Gastroesophageal sphincter (tissue), 4 donors: ENCODE measurements at places on chromosomes 4 and X.

GRCh38 chr4:124017185-124017785, 620.7 kb downstream of the SPRY1 start:
- no peak for ATAC-seq

GRCh38 chr4:100679926-100680325, 162.1 kb upstream of the EMCN start:
- ATAC-seq, result no peak

GRCh38 chrX:35809781-35810180, 11.6 kb downstream of the MAGEB16 start:
- no peak for ATAC-seq

DNA sequence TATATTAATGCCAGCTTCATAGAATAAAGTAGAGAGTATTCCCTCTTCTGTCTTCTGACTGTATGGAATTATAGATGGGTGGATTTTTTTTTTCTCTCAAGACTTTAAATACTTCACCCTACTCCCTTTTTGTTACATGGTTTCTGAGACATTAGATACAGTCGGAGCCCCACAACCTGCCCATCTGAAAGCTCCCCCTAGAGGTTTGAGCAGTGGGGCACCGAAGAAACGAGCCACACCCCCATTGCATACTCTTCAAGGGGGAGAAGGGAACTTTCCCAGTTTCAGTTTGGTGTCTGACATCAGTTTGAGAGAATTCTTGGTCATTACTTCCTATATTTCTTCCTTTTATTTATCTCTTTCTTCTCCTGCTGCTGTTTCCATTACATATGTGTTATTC, 437.6 kb upstream of the AGA start:
- no peak for ATAC-seq

- ATAC-seq, result no peak
These were observed 36.3 kb downstream of the C4orf51 start for GRCh38 chr4:145716200-145716599.

GRCh38 chrX:3777416-3777815, 64.0 kb upstream of the PRKX start:
- no peak for ATAC-seq

DNA sequence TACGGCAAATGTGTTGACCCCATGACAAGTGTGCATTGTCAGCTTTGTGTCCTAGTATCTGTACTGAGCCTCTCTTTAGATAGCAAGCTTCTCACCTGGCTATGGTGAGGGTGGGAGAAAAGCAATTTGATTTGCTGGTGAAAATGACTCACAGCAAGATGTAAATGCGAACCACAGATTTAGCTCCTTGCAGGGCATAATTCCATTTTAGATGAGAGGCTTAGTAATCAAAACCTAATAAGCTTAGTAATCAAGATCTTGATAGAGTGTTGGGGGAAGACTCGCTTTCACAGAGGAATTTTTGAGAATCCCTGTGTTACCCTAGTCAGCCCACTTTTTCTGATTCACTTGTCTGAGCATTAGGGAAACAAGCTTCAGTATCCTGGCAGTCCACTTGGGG, 7.7 kb upstream of the OCIAD2 start:
- ATAC-seq, result no peak

GRCh38 chr4:28073860-28074555, 1213.4 kb downstream of the STIM2 start:
- ATAC-seq, result no peak

GRCh38 chrX:5898463-5898862, 330.2 kb downstream of the NLGN4X start:
- no peak for ATAC-seq

DNA sequence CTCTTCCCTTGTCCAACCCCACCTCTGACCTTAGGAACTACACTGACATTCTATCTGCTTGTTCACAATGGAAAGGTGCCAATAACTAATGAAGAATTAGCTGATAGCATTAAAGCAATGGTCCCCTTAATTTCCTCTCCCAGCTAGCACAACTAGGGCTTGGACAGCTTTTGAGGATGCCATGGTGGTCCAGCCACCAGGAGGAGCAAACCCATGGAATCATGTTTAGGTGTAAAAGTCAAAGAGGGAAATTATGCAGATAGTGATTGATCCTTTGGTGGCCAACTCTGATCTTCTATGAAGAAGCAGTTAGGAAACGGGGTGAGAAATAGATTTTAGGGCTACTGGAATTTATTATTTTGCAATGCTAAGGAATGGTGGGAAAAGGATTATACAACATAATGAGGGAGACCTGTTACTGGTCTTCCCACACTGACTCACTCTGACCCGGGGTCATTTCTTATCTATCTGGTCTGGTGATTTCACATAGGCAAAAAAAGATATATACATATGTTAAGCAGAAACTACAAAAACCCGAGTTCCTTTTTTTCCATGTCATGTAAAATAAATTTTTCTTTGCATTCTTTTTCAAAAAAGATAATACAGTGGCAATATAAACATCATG, 45.8 kb upstream of the FBXW7 start:
- ATAC-seq, result no peak

DNA sequence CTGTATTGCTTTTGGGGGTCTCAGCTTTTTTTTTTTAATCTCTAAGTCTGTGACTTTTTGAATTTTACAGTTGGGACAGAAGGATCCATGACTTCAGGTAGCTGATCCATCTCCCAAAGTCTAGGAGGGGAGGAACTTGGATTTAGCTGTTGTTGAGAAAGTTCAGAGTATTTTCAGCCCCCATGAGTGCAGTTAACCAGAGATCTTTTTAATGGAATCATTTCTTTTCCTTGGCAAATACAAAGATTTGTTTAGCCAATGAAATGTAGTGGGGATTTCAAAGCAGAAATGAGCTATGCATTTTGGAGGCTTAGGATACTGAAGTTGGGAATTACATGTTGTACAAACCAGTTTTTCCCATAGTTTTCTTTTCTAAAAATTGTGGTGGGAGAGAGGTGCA, 18.1 kb downstream of the FNIP2 start:
- no peak for ATAC-seq

GRCh38 chrX:46178763-46179162, 366.5 kb downstream of the ZNF674 start:
- ATAC-seq, result no peak
